Stimulated activated naive CD4-positive, alpha-beta T cell treated with Interleukin-2 at 50 U/mL for 16 hours (primary cell): ENCODE measurements at places on chromosomes 1 and 21.
A peak's percentile ranks its signal among the peaks of the same experiment; 100 is the strongest.

DNA sequence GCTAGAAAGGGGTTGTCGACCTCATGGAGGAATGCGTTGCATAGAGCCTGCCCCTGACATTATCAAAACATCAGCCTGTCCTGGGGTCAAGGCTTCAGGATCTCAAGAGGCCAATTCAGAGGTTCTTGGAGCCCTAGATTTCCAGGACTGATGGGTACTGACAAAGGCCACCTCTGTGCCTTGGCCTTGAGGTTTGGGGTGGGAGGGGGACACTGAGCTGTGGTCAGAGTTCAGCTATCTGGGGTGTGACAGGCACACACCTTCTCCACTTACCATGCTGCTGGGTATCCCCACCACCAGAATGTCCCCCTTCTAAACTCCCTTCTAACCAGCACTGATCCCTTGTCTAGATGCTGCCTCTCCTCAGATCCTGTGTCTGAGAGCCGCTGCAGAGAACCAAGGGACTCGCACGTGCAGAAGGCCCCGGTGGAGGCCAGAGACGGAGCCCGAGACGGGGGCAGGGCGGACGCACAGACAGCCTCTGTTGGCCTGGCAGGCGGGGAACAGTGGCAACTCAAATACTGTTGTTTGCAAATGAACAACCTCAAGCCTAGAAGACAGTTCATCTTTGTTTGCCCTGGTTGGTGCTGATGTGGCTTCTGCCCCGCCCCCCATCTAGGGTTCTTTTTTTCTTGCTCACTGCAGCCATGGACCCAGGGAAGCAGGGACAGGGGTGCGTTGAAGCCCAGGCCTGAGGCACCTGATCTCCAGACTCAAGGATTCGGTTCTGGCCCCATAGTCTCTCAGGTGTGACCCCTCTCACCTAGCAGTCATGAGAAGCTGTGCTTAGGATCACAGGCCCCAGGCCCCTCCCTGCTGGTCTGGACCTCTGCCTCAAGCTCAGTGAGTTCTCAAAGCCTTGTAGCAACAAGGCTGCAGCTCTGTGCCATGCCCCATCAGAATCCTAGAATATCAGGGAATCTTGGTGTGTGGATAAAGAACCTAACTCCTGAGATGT lies 28.1 kb upstream of the CSF1 start:
- no peak for DNase-seq

GRCh38 chr1:112767646-112768045 lies 52.5 kb upstream of the PPM1J start:
- no peak for DNase-seq

- DNase-seq: no peak
These were observed 1.8 kb upstream of the SLC50A1 start for GRCh38 chr1:155133799-155134281.

DNA sequence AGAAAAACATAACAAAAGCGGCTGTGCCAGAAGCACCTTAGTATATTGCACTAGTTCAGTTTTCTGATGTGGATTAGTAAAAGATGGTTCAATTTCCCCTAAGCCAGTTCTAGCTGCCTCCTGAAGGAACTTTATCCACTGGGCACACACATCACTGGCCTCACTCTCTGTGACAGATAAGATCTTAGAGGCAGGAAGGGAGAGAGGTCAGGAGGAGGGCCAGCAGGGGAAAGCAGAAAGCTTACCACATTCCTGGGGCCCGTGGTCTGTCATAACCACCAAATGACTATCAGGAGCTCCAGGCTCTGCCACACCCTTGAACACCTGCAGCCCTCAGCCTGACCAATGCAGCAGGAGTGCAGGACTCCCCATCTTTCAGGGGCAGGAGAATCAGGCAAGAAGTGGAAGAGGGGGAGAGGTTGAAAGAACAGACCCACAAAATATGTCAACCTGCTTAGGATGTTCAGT lies 37.8 kb downstream of the LRRC71 start:
- no peak for DNase-seq

DNA sequence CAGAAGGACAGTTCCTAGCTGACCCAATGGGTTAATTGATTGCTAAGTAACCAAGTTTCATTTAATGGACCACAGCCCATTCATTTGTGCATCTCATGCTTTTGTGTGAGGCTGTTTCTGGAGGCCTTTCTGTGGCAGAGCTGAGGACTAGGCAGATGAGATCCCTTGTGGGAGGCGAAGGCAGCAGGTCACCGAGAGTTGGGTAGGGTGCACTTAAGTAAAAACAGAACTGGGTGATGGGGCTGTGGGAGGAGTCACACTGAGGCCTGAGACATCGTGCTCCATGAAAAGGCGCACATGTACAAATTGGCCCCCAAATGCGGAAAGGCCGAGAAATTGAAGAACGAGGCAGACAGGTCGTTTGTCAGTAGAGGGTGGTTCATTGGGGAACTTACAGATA lies 60.9 kb downstream of the S100B start:
- no peak for DNase-seq

DNA sequence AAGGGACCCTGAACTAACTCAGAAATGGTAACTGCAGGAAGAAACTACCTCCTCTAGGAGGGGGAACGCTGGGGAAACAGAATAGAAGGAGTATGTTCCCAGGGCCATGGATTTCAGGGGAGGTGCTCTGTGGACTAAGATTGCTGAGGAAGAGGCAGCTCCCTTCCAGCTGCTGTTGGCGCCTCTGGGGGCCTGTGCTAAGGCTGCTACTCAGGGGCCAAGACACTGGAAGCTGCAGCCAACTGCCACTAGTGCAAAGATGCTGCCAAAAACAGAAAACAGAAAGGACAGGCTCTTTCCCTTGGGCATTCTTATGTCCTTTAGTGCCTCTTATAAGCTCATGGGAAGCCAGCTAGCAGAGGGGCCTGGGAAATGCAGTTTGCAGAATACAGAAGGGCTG lies 58.0 kb upstream of the SGIP1 start:
- DNase-seq: no peak

GRCh38 chr1:226687426-226687825 lies 51.7 kb downstream of the ITPKB start:
- peak; percentile 37 for DNase-seq

DNA sequence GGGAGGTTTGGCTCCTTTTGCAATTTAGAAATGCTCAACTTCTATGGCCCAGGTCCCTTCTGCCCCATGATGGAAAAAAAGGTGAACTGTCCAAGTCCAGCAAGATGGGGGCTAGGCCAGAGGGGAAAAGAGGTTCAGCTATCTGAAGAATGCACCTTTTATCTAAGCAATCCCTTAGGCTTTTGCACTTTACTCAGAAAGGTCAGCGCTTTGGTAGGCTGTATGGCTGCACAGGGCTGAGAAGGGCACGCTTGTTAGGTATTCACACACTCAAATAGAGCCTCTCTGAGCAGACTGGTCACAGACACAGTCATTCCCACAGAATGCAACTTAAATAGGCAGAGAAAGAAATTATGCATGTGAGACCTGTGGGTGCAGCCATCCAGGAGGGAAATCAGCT lies 31.0 kb downstream of the KANK4 start:
- DNase-seq: no peak

- DNase-seq: no peak
These were observed 123.9 kb downstream of the RRAGC start for GRCh38 chr1:38735651-38736161.

GRCh38 chr1:83932281-83932680 lies 66.7 kb downstream of the TTLL7 start:
- DNase-seq: no peak

GRCh38 chr1:59128239-59128736 lies 168.6 kb upstream of the FGGY start:
- DNase-seq: no peak

GRCh38 chr1:60126723-60127122 lies 53.2 kb upstream of the C1orf87 start:
- DNase-seq: no peak

DNA sequence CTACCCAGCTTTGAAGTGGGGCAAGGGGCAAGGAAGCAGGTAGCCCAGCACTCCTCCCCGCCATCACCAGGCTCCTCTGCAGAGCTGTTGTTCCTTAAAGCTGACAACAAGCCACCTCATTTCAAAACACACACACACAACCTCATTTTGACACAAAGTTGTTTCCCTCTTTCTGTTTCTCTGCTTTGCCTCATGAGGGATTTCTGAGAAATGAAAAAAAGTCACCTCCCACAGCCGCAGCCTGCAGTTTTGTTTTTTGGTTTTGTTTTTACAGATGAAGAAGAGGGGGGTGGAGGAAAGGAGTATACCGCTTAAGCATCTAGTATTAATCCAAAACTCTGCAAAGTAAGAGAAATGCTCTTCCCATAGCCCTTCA lies 12.1 kb downstream of the MCL1 start:
- peak; percentile 61 for DNase-seq

GRCh38 chr1:87956072-87956471 lies 627.4 kb downstream of the LMO4 start:
- no peak for DNase-seq

- DNase-seq: no peak
These were observed 119.7 kb downstream of the PPIAL4G start for GRCh38 chr1:148363439-148363810.

DNA sequence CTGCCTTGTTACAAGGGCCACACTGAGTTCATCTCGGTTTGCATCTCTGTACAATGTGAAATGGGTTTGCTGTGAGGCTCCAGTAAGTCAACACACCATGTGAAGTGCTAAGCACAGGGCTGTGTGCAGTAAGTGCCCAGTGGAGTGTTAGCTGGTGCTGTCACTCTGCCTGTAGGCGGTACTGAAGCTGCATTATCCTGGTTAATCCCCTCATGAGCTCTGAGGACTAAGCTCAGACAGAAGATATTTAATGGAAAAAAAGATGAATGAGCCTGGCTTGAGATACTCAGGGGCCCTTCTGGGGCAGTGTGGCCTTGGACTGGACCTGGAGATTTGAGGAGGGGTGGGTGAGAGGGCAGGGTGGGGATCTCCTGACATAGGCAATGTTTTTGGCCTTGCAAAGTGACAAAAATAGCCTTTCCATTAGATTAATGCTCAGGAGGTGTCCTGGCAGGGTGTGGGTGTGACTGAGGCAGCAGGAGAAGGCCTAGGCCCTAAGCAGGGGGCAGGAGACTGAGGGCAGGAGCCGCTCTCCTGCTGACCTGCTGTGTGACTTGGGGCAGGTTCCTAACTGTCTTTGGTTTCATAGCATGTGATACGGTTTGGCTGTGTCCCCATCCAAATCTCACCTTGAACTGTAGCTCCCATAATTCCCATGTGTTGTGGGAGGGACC lies 570.5 kb downstream of the PTPRU start:
- DNase-seq: no peak

DNA sequence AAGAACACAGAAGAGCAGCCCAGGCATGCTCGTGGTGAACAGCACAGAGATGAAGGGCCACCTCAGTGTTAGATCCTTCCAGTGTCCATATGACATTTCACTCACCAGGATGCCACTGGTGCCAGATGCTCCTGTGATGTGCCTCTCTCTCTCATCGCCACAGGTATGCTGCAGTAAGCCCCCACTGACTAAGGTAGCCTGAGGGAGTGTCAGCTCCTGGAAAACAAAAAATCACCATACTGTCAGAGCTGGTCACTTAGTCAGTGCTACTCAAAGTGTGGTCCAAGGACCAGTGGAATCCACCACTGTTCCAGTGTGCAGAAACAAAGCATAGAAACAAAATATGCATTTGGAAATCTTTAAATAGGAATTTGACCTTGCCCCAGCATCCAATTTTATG lies 27.1 kb upstream of the BCL9 start:
- DNase-seq: no peak

DNA sequence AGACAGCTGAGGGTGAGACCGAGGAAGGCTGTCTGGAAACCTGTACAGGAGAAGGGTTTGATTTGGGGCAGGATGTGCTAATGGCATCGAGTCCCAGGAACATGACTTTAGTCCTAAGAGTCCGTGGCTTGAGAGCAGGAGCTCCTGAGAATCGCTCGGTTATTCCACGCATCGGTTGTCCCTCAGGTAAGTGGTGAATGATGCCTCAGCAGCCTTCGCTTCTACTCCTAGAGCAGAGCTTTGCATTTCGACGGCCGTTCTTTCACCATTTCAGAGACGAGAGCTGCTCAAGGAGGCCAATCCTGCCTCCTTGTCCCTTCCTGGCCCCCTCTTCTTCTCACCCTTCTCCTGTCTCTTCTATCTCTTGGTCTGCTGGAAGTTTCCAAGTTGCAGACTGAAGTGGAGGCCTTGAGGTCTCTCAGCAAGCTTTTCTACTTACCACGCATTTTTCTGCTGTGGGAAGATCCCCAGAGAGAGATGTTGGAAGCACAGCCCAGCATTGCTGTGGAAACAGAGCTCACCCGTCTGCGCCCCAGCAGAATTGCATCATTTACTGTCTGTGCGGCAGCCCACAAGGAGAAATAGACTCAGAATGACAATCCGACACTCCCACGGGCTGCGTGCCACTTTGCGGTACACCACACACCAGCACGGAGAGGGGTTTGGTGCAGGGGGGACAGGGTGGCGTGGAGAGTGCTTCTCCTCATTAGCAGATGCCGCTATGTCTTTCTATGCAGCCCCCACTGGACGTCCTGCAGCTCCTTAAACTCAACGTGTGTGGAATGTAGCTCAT lies 270.7 kb upstream of the C1orf174 start:
- no peak for DNase-seq

DNA sequence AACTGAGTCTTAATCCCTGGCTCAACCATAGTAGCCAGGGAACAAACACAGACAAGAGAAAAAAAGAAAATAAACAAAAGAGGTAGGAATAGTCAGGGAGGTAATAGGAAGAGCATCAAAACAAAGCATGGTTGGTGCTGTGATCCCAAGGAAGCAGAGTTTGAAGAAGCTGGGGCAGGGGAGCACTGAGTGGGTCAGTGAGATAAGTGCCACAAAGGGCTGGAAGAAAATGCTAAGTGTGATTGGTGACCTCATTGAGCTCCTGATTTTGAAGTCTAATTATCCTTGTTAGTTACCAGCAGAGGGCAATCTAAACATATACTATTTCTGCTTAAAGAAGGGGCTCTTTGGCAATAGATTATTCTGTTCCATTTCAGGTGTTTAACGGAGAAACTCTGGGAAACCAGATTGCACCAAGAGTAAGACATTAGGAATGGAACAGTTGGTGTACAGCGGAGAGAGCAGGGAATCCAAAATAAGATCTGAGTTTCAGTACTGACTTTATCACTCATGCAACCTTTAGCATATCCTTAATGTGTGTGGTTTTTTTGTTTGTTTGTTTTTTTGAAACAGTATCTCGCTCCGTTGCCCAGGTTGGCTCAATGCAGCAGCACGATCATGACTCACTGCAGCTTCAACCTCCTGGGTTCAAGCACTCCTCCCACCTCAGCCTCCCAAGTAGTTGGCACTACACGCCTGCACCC lies 30.7 kb upstream of the KIAA1614 start:
- no peak for DNase-seq

GRCh38 chr1:91763252-91763651 lies 122.7 kb downstream of the TGFBR3 start:
- DNase-seq: no peak

DNA sequence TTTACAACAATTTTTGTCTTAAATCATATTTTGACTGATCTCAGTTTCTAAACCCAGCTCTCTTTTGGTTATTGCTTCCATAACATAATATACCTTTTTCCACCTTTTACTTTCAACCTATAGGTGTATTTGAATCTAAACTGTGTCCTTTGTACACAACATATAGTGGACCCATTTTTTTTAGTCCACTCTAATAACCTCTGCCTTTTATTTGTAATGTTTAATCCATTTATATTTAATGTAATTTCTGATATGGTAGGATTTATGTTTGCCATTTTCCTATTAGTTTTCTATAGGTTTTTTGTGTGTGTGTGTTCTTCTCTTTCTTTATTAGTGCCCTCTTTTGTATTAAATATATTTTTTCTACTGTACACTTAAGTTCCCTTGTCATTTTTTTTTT lies 22.4 kb upstream of the SLAMF1 start:
- no peak for DNase-seq
